ENCODE measurements at places on chromosomes 2 and 18. TPM values are rescaled to one million over a fixed set of nuclear protein-coding genes. Genes with fewer than 3 reads are reported as not detected.

RAB17 gene
- total RNA-seq = 12.3 TPM

CABYR gene
- total RNA-seq = 3.1 TPM

VIT gene
- total RNA-seq = 0.26 TPM

CCDC68 gene
- total RNA-seq = 0.26 TPM

MALL gene
- total RNA-seq = 64.3 TPM

OTOS gene
- total RNA-seq = not detected

GRCh38 chr2:101014264-101014857 is 12.3 kb downstream of the RPL31 start:
- DNase-seq = no peak

- DNase-seq = no peak
Observed at GRCh38 chr2:127191331-127192219, 28.5 kb downstream of the CYP27C1 start.

DNA sequence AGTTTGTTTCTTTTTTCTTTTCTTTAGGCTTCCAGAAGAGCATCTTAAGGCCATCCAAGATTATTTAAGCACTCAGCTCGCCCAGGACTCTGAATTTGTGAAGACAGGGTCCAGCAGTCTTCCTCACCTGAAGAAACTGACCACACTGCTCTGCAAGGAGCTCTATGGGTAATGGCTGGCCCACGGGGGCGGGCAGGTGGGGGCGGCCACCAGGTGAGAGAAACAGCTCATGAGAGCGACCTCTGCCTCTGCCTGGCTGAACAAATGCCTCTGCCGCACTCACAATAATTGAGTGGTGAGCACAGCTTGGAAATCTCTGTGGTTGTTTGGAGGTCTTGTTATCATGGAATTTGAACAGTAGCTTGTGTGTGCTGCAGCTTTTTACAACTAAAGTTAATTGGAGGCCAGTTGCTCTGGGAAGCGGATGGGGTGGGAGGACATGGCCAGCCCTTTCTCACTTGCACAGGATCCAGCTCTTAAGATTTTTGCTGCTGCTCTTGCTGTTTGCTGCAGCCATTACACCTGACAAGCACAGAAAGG is 70.4 kb downstream of the INPP5D start:
- no peak for DNase-seq

GRCh38 chr2:120313695-120314615 is 32.0 kb upstream of the INHBB start:
- no peak for DNase-seq

DNA sequence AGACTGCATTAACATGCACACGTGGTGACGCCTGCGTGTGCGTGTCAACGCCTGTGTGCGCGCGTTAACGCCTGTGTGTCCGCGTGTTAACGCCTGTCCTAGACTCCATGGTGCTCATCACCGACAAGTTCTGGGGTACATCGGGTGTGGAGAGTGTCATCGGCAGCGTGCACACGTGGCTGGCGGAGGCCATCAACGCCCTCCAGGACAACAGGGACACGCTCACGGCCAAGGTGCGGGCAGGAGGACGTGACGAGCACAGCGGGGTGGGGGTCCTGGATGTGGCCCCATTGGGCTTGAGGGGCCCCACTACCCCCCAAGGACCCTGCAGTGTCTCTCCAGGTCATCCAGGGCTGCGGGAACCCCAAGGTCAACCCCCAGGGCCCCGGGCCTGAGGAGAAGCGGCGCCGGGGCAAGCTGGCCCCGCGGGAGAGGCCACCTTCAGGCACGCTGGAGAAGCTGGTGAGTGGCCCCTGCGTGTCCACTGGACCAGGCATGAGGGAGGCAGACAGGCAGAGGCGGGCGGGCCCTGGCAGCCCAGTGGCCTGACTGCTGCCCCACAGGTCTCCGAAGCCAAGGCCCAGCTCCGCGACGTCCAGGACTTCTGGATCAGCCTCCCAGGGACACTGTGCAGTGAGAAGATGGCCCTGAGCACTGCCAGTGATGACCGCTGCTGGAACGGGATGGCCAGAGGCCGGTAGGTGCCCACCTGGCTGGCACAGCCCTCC is 29.2 kb downstream of the GPC1 start:
- no peak for DNase-seq
